ENCODE measurements at places on chromosomes 3 and 15.

- DNase-seq, result no peak
Measured at GRCh38 chr3:82413171-82413570, 651.7 kb upstream of the GBE1 start.

DNA sequence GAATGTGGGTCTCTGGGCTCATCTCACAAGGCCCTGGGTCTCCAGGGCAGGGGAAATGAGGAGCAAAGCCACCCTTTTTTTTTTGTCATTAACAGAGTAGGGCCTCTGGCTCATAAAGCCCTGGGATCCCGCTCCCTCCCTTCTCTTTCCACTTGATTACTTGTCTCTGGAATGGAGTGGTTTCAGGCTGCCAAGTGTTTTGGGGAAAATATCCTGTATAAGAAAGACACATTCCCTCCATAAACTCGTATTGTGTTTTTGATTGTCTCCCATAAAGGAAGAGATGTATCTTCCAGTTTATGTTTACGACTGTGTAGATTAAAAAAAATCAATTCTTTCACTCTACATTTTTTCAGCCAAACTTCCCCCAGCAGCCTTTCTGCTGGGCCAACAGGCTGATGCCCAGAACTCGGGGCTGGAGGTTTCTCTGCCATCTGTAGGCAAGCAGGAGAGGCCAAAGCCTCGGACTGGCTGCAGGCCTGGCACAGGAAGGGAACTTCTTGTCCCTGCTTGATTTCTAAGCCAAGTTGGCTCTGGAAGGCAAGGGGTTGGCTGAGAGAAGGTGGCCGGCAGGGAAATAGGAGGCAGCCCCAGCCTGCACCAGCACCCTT, 49.4 kb upstream of the INSYN1 start:
- DNase-seq, result no peak

GRCh38 chr3:146160321-146160963, 542 bp downstream of the PLOD2 start:
- no peak for DNase-seq

DNA sequence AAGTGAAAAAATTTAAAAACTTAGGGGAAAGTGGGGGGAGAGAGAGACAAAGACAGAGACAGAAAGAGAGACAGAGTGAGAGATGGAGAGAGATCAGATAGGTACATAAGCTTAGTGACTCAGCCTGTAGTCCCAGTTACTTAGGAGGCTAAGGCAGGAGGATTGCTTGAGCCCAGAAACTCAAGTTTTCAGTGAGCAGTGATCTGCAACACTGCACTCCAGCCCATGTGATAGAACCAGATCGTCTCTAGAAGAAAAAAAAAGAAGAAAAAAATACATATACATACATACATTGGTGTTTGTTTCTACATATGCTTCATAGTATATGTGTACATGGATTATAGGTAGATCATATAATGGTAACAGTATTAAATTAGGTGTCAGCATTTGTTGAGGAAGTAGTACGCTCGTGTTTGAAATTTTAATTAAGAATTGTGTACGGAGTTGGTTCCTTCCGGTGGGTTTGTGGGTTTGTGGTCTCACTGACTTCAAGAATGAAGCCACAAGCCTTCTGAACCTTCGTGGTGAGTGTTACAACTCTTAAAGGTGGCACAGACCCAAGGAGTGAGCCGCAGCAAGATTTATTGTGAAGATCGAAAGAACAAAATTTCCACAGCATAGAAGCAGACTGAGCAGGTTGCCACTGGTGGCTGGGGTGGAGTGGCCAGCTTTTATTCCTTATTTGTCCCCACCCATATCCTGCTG, 38.3 kb upstream of the SNRPN start:
- no peak for DNase-seq

- DNase-seq, result no peak
Measured at GRCh38 chr3:115537669-115538068, 85.6 kb upstream of the GAP43 start.

GRCh38 chr3:14843321-14843720, 24.6 kb downstream of the FGD5 start:
- no peak for DNase-seq

- no peak for DNase-seq
Measured at GRCh38 chr3:71966185-71966584, 181.2 kb upstream of the PROK2 start.

DNA sequence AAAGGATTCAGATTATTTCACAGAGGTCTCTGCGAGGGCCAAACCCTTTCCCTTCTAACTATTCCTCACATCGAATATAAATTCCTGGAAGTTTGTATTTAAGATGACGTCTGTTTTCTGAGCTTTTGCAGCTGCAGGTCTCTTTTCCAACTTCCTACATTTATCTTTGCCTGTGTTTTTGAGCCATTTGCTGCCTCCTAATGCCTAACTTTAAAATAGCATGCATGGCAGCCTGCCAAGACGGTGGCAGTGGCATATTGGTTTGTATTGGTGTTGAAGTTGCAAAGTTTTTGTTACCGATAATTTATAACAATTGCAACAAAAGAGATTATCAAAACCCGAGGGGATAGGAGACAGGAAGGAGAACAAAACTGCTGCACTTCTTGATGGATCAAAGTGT, 187.1 kb upstream of the DNAJC19 start:
- DNase-seq, result peak; percentile 48

GRCh38 chr3:140756240-140757016, 78.6 kb downstream of the TRIM42 start:
- DNase-seq, result no peak

- peak; percentile 69 for DNase-seq
Measured at GRCh38 chr3:48507256-48508061, 3.5 kb upstream of the SHISA5 start.

DNA sequence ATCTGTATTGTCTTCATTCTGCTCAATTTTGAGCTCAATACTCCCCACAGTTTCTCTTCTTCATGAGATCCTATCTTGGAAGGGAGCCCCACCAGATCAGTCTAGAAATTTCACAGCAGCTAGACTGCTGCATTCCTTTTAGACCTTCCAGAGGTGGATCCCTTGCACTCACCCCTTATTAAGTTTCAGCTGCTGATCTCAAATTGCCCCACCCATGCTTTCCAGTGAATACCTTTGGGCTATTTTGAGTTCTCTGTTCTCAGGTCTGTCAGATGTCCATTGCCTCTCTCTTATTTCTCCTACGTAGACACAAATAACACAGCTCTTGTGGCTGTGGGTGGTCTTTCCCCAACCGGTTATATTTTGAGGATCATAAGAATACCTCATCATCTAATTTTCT, 60.8 kb downstream of the GPR156 start:
- no peak for DNase-seq

DNA sequence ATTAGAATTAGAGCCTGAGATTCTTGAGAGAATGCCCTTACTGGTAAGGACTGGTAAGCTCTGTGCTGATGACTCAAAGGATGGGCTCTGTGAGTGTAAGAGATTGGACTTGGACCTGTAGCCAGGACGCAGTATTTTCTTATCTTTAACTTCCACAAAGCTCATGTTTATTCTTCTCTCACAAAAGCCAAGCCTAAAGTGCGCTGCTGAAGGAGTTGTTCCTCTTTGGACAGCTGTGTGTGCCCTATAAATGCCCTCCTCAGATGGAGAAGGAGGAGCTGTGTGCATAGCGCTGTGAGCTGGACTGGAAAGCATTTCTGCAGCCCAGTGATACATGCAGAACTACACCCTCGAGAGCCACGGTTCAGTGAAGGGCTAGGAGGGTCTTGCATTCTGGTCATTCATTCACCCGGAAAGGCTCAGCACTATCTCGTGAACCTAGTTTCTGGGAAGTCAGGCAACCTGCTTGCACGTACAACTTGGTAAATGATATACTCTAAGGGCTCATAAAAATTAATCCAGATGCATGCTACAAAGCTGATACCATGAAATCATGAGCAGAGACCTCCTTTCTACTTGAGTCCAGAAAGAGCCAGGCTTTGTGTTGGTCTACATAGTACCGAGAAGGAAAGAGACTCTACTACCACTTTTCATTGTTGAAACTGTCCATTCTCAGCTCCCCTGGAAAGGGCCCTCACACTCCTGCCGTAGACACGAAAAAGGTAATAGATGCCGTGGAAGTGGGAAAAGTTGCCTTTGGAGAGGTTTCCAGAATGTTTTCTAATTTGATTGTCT, 103.0 kb upstream of the TBL1XR1 start:
- no peak for DNase-seq

GRCh38 chr3:24471486-24471885, 23.2 kb downstream of the THRB start:
- no peak for DNase-seq

DNA sequence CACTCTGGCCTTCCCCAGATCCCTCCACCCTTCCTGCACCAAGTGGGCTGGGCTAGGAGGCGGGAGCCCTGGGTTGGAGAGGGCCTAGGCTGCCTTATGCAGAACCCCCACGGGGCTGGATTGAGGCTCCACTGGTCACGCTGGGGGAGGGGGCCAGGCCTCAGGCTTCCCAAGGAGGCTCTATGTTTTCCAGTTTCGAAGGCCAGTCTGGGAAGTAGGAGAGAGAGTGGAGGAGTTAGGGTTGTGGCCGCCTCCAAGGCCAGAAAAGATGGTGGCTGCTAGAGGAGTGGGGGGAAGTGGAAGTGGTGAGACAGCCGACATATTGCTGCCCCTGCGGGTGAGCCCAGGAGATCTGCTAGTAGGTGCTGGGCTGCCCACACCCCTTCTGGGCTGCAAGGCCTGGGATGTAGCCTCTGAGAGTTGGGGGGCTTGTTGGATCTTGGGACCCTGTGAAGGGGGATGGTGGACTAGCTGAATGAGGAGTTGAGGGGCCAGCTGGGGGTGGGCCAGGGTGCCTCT, 1.2 kb downstream of the GNAI2 start:
- no peak for DNase-seq
